ENCODE measurements at places on chromosomes 3 and 15.

- DNase-seq, result no peak
These were observed 5.4 kb downstream of the H1-8 start for GRCh38 chr3:129548104-129548965.

- no peak for DNase-seq
These were observed 4.1 kb downstream of the PBRM1 start for GRCh38 chr3:52681596-52681995.

GRCh38 chr3:50972029-50972428 lies 297.3 kb downstream of the DOCK3 start:
- no peak for DNase-seq

DNA sequence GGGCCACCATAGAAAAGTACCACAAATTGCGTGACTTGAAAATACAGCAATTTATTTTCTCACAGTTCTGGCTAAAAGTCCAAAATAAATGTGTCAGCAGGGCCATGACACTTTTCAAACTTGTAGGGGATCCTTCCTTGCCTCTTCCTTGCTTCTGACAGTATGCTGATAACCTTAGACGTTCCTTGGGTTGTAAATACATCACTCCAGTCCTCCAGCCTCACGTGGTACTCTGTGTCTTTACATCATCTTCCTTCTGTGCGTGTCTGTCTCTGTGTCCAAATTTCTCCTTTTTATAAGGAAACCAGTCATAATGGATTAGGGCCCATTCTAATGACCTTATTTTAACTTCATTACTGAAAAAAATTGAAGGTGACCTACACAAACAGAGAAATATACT lies 7.4 kb downstream of the RNF168 start:
- DNase-seq, result no peak

DNA sequence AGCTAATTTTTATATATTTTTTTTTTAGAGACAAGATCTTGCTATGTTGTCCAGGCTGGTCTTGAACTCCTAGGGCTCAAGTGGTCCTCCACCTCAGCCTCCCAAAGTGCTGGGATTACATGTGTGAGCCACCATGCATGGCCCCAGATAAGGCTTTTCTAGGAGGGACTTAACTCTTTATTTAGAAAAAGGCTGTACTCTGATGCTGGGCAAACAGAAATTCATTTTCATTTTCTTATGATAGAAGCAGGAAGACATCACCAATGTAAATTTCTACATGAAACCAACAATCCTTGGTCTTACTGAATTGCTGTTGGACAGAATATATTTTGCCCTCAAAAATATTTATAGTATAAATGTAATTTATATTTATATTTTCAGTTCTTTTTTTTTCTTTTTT lies 9.6 kb downstream of the NIPA1 start:
- DNase-seq, result no peak

DNA sequence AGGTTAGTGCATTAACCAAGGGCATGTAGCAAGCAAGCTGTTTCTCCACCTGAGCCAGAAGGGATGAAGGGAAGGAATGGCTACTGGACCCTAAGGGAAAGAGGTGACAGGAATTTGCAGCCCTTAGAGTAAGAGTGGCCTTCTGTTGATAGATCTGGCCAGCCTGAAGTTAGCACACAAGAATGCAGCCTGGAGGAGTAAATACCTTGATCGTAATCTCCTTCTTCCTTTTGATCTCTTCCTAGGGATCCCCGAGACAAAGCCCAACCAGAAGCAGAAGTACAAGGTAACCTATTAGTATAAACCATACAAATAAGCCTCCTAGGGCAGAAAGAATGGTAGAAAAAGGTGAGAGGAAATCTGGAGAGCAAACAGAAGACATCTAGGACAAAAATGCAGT lies 134.6 kb downstream of the ATP8B4 start:
- DNase-seq, result no peak

DNA sequence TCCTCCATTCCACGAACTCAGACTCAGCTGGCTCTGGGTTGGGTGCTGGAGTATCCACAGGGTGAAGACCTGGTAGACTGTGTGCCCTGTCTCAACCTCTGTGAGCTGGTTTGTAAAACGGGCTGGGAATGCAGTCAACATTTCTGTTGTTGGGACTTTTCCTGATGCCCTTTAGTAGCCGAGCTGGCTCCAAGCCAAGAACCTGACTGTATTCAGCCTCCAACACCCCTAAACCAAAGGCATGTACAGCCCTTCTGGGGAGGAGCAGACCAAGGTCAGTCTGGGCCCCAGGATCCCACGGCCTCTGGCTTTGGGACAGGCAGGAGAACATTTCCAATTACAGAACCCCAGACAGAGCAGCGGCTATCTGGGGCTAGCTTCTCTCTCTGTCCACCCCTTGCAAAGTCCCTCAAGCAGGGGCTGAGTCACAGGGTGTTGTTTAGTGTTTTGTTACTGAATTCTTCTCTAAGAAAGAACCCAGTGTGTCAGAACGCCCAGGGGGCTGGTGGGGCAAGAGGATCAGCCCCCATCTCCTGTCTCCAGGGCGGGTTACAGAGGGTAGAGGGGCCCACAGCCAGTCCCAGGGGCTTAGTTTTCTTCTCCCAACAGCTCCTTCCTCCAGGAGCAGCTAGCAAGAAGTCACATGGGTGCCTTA lies 56.8 kb upstream of the SLC6A6 start:
- DNase-seq, result no peak

GRCh38 chr15:83769411-83769999 lies 115.6 kb downstream of the ADAMTSL3 start:
- DNase-seq, result no peak

DNA sequence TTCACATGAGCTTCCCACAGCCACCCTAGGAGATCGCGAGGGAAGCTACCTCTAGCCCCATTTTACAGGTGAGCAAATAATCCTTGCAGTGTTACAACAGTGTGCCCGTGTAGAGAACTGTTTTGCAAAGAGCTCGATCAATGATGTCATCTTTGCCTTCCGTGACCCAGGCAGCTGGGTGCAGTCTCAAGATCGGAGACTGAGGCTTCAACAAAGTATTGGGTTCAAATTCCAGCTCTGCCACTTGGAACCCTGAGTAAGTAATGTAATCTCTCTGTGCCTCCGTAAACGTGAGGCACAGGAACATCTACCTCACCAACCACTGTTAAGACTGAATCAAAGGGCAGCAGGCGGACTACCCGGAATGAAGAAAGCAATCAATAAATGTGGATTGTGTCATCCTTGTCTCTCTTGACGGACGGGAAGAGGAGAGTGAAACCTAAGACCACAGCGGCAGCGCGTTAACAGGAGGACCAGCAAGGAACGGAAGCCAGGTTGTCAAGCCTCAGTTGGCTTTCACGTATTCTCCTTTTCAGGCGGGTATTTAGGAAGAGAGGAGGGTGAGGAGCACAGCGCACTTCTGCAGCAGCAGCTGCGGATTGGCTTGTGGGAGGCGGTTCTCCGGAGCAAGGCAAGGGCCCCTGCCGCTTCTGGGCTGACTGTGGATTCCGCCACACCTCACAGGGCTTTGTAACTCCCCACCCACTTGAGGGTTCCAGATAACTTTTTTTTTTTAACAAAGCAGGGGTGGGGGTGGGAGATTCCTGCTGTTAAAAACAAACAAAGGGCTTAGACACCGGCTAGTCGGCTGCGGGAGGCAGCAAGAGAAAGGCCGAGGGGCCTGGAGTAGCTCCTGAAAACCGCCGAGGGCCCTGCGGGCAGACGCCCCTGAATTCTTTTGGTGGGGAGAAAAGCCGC lies 1.5 kb upstream of the SMAD3 start:
- no peak for DNase-seq

DNA sequence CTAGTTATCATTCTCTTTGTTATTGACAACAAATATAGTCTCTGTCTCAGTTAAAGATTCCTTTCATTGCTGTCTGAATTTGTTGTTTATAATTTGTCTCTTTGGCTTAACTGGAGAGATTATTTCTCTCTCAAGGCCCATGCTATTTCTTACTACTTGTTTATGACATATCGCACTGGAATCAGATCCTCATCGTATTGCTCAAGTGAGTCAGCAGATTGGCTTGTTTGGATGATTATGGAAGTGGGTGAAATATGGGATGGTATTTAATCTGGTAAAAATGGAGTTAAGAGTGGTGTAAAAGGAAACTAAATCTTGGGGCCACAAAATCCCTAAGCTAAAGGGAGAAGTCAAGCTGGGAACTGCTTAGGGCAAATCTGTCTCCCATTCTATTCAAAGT lies 613.1 kb downstream of the SI start:
- DNase-seq, result no peak

GRCh38 chr15:40873694-40874561 lies at the start of gene RHOV:
TSS of gene RHOV (minus strand) at chr15:40874234. CDS start at chr15:40874139, 95 bp downstream.
- DNase-seq, result no peak

GRCh38 chr15:35547775-35548364 lies 1.9 kb upstream of the DPH6 start:
- DNase-seq, result no peak

DNA sequence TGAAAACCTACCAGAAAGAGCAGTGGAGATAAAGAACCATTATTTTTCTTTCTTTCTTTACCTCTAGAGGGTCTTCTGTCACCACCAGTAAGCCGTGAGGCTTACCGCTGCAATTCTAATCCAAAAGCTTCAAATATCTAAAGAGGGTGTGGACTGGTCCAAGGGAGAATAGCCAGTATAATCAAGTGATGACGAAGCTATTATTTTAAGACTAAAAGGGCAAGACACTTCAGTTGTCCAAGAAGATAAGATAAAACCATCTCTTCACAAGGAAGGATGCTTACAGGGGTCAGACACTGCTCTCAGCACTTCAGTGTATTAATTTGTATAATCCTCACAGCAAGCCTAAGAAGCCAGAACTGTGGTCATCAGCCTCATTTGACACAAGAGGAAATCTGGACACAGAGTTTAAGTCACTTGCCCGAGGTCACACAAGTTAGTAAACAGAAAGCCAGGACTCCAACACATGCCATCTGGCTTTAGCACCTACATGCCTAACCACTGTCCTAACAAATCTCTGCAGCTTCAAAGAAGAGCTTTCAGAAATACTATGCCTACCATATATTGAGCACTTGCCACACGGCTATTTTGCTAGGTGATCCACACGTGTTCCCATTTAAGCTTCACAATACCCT lies 14.6 kb downstream of the HDC start:
- DNase-seq, result no peak

Data from suprapubic skin (tissue), 4 donors.